ENCODE measurements at places on chromosomes 2 and 18.
A peak's percentile ranks its signal among the peaks of the same experiment; 100 is the strongest.

GRCh38 chr2:103176294-103176915 is 414.6 kb downstream of the TMEM182 start:
- DNase-seq: no peak

DNA sequence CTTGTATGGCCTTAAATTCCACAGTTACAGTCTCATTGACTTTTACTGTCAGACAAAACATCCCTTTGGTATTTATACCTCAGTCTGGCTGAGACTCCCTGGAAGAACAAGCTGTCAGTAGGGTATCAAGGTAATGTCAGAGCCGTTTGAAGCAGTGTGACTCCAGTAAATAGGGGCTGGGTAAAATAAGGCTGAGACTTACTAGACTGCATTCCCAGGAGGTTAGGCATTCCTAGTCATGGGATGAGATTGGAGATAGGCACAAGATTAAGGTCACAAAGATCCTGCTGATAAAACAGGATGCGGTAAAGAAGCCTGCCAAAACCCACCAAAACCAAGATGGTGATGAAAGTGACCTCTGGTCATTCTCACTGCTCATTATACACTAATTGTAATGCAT is 219.5 kb upstream of the SKOR2 start:
- DNase-seq: no peak

DNA sequence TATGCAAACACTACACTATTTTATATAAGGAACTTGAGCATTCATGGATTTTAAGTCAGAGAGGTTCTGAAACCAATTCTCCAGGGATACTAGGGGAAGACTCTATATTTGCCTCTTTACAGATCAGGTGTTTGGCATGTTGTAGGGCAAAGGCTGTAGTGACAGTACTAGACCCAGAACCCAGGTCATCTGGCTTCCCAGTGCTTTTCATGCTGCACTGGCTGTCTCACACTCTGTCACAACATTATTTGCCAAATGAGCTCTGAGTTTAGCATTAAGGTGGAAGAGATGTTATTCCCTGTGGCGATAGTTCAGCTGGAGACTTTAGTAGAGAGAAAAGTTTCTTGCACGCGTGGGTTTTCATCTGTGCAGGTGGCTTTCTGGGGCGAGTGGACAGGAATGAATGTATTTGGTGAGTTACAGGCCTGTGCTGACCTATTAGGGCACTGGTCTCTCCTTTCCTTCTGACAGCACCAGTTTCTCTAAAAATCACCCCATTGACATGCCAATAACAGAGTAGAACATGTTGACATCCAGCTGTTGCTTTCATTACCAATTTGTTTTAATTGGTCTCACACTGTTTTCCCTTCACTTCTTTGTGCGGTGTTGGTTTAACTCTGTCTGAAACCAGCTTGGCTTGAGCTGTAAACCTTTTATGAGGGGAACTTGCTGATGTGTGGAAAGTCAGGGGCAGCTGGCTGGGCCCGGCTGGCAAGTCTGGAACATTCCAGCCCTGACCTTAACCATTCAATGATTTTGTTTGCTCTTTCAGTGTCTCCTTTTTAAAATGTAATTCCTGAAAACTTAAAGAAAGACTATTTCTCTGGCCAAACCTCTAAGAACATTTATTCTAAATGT is 643.0 kb upstream of the FAM98A start:
- DNase-seq: no peak

DNA sequence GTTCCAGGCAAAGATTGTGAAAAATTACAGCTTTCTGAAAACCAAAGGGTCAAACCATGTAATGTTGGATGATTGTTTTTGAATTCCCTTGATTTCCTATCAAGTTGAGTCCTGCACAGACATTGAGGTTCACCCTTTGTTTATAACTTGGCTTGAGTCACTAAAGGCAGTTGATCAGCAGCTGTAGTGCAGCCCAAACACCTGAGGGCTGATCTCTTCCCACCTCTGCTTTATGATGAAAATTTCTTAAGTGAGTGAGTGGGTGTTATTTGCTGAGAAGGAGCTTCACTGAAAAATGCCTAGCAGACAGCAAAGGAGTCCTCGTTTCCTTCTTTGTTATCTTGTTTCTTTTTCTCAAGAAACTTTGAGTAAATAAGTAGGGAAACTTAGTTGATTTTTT is 31.9 kb upstream of the BMPR2 start:
- DNase-seq: peak; percentile 22

DNA sequence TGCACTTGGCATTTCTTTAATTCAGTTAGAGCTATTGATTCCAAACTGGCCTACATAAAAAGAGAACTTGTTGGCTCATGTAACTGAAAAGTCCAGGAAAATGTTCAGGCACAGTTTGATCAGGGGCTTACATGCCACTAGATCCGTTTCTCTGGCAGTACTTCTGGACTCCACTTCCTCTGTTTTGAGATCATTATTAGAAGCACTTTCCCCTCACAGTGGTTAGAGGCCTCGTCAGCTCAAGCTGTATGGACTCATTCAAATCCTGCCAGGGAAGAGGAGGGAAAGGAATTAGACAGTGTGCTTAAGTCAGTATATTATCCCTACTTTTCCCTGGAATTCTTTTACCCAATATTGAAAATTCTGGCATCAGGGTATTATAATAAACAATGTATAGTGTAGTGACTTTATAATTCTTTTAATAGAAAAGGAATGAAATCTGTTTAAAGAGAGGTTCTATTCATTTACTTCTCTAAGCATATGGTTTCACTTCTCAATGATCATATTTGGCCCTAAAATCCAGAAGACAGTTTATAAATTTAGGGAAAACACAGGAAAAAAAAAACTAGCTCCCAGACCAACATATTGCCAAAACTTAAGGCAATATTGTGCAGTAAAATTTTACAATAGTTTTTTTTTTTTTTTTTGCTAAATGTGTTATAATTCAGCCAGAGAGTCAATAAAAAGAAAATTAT is 92.0 kb downstream of the ARMC9 start:
- no peak for DNase-seq

- peak; percentile 37 for DNase-seq
Observed at GRCh38 chr18:12038082-12038638, 55.5 kb upstream of the ANKRD62 start.

DNA sequence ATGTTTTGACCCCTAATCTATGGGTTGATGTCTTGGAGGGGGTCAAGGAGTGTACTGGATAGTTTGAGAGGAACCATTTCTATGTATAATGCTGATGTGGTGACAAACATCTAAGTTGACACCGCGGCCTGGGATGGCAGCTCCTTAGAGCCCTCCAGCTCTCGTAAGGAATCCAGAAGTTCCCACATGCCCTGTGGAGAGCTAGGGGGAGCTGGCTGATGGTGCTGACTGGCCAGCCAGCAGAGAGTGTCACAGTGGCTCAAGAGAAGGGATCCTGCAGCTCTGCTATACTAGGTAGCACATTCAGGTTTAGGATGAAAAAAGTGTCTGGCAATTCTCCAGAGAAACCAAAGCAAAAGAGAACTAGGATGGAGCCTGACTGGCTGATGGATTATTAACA is 842.2 kb upstream of the VRK2 start:
- DNase-seq: no peak

DNA sequence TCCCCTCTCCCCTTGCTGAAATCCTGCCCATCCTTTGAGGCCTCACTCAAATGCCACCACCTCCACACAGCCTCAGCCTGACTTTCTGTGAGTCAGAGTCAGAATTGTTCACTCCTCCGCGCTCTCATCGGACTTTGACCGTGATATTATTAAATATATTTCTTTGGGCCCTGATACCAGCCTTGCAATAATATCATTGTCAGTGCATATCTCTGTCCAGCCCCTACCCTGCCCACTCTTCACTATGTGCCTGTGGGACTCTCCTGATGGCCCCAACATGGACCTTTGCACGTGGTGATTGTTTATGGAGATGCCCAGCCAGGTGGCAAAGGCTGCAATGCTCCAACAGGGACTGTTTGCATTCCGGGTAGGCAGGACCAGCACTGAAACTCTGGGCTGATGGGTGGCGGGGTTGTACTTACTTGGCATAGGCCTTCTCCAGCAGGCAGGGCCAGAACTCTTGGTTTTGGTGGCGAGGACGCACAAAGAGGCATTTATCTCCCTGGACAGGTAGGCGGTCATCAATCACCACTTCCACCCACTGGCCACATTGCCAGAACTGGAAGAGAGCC is 37.3 kb downstream of the CAPN13 start:
- no peak for DNase-seq

DNA sequence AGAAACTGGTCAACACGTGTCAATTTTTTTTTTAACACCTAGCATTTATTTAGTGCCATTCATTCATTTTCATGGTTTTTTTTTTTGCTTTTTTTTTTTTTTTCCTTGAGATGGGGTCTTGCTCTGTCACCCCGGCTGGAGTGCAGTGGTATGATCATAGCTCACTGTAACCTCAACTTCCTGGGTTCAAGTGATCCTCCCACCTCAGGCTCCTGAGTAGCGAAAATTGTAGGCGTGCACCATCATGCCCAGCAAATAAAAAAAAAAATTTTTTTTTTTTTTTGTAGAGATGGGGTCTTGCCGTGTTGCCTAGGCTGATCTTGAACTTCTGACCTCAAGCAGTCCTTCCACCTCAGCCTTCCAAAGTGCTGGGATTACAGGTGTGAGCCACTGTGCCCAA is 21.1 kb downstream of the USP14 start:
- DNase-seq: no peak

GRCh38 chr2:139031722-139032121 is 251.5 kb upstream of the NXPH2 start:
- peak; percentile 19 for DNase-seq

DNA sequence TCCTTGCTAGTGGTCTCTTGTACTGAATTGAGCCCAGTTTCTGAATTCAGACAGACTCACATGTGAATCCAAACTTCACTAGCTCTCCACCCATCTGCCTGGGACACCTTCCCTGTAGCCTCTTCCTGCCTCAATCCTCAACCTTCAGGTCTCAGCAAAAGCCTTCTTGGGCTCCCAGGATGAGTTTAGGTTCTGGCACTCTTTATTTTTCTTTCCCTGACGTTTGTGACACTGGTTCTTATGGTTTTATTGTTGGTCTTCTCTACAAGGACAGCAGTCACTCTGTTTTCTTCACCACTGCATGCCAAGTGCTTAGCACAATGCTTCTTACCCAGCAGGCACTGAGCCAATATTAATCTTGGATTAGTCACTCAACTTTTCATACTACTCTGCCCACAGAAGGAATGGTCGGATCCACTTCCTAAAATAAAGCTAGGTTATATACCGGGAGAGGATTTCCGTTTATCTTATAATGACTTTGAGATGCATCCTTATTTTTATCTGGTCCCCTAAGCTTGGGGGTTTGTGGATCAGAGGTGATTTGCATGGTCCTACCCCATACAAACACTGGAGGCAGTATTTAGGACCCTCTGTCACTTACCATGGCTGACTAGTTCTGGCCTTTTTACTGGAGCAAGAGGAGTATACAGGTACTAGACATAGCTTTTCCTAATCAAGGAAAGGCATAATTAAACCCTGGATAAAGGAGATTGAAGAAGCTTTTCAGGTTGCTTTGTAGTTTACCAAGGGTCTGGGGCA is 186.3 kb downstream of the MYCN start:
- no peak for DNase-seq

- no peak for DNase-seq
Observed at GRCh38 chr2:204074456-204074855, 137.9 kb downstream of the ICOS start.

GRCh38 chr2:128752691-128753263 is 434.1 kb upstream of the HS6ST1 start:
- no peak for DNase-seq

GRCh38 chr2:41495050-41495449 is 552.8 kb upstream of the PKDCC start:
- DNase-seq: no peak

All from ELR (cell line).